ENCODE measurements at places on chromosomes 1 and 21.
A peak's percentile ranks its signal among the peaks of the same experiment; 100 is the strongest.

GRCh38 chr1:109495738-109496137, 1.8 kb downstream of the CYB561D1 start:
- no peak for DNase-seq

DNA sequence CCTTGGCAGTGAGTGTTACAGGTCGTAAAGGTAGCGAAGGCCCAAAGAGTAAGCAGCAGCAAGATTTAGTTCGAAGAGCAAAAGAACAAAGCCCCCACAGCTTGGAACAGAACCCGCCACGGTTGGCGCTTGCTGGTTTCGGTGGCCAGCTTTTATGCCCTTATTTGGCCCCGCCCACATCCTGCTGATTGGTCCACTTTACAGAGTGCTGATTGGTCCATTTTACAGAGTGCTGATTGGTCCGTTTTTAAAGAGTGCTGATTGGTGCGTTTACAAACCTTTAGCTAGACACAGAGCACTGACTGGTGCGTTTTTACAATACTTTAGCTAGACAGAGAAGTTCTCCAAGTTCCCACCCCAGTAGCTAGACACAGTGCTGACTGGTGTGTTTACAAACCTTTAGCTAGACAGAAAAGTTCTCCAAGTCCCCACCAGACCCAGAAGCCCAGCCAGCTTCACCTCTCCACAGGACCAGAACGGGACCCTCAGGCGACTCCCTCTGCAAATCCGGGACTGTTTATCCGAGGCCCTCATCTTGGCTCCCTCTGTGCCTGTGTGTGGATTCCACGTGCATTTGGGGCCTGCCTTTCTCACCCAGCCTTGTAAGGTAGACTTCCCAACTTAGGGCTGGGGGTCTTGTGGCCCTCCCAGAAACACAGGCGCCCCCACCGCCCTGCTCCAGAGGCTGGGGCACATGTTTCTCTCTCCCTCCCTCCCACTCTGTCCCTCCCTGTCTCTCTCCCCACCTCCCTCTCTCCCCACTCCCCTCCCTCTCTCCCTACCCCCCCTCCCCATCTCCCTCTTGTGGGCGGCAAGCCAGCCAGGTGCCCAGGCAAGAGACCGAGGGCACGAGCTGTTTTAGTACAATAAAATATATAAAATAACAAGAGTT, 12.6 kb downstream of the FTCD start:
- DNase-seq = no peak

GRCh38 chr1:183983371-183984105, 54.0 kb downstream of the COLGALT2 start:
- no peak for DNase-seq

DNA sequence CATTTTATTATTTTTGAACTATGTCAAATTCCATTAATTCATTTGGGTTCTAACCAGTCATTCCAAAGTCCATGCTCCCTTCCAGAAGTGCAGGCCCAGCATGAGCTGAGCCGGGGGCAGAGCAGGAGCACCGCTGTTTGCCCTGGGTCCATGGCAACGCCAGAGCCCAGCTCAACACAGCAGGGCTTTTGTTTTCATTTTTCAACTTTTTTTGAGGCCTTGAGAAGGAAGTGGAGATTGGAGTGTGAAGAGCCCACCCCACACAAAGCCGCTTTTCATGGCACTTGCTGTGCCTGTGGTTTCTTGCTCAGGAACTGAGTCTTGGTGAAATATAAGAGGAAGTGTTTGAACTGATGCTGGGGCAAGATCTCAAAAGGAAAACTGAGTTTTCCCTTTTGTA, 13.2 kb upstream of the PRMT2 start:
- DNase-seq = peak; percentile 60

DNA sequence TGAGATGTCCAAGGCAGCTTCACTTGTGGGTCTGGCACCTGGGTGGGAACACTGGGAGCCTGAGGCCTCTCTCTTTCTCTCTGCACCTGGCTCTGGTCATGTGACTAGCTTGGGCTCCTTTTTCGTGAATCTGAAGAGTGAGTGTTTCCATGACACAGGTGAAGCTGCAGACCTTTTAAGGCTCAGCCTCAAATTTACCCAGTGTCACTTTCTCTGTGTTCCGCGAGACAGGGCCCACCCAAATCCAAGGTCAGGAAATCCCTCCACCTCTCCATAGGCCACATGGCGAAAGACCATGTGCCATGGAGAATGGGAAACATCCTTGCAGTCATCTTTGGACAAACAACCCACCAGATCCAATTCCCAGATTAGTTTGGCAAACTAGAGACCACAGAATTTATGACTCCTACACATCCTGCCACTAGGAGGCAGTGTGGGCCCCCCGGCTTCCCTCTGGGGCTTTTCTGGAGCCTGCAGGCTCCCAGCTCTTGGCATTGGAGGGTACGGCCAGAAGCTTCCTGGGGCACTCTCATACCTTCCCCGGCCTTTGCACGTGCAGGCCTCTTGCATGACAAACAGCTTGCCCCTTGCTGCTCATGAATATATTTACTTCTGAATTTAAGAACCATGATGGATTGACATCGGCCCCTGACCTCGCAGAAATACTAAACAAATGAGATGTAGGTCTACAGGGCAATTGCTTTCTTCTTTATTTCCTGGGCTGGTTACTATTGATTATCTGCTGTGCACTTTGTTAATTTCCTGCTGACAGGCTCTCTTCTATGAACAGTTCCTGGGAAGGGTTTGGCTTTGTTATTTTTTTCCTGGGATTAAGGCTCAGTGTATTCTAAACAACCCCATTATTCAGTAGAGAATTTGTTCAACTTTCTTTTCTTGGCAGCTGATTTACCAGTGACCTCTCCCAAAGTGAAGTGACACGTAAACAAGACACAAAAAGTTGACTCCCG, 180.7 kb downstream of the KAZN start:
- no peak for DNase-seq

GRCh38 chr21:39386194-39386593, 37.3 kb upstream of the HMGN1 start:
- no peak for DNase-seq

DNA sequence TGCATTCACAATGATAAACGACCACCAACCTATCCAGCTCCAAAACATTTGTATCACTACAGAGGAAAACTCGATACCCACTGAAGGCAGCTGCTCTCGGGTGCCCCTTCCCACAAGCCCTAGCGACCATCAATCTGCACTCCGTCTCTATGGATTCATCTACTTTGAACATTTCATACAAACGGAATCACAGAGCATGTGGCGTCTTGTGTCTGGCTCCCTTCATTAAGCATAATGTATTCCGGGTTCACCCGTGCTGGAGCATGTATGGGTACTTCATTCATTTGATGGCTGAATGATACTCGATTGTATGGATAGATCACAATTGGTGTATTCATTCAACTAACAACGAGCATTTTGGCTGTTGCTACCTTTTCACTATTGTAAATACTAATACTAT, 340.2 kb downstream of the SMYD3 start:
- DNase-seq = no peak

- no peak for DNase-seq
These were observed 29.2 kb upstream of the LRRC3 start for GRCh38 chr21:44425895-44426662.

- no peak for DNase-seq
These were observed 94.6 kb upstream of the CASZ1 start for GRCh38 chr1:10891091-10891490.

- DNase-seq = no peak
These were observed 37.9 kb upstream of the PPIH start for GRCh38 chr1:42620307-42620706.

- DNase-seq = no peak
These were observed 1.4 kb upstream of the SHISA4 start for GRCh38 chr1:201887116-201887866.

All from central memory CD8-positive, alpha-beta T cell (primary cell).